ENCODE measurements at places on chromosomes 3 and 15.

DNA sequence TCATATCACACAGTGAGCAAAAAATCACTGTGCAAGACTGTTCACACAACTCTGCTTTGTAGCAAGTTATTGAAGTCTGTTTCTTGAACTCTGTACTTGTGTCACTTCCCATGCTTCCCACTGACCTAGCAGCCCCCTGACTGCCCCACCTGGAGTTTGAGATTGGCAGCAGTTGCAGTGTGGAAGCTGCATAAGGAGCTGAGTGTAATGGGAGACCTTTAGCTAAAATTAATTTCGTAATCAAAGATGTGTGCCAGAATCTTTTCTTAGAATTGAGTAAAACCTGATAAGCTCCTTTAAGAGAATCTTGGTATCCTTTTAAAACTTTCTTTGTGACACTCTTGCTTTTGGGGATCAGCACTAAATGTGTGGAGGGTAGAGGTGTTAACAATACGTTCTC lies 42.8 kb downstream of the NKIRAS1 start:
- DNase-seq, result no peak

- no peak for DNase-seq
These were observed 41.9 kb downstream of the NDUFB4 start for GRCh38 chr3:120637851-120638559.

- DNase-seq, result no peak
These were observed 63.7 kb upstream of the SMAD6 start for GRCh38 chr15:66638377-66638776.

GRCh38 chr3:196048922-196049598 lies 32.8 kb downstream of the TFRC start:
- no peak for DNase-seq

- no peak for DNase-seq
These were observed 14.4 kb upstream of the HTR3E start for GRCh38 chr3:184082465-184082864.

DNA sequence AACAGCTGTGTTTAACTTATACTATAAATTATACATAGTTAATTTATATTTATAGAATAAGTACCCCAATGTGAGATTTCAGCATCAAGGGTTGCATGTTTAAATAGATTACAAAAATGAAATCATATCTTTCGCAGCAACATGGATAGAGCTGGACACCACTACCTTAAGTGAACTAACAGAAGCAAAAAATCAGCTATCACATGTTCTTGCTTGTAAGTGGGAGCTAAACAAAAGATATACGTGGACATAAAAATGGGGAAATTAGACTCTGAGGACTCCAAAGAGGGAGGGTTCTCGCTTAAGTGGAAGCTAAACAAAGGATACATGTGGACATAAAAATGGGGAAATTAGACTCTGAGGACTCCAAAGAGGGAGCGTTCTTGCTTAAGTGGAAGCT lies 626.5 kb upstream of the DPPA4 start:
- DNase-seq, result no peak

- no peak for DNase-seq
These were observed 404.2 kb upstream of the IL12A start for GRCh38 chr3:159584421-159584820.

DNA sequence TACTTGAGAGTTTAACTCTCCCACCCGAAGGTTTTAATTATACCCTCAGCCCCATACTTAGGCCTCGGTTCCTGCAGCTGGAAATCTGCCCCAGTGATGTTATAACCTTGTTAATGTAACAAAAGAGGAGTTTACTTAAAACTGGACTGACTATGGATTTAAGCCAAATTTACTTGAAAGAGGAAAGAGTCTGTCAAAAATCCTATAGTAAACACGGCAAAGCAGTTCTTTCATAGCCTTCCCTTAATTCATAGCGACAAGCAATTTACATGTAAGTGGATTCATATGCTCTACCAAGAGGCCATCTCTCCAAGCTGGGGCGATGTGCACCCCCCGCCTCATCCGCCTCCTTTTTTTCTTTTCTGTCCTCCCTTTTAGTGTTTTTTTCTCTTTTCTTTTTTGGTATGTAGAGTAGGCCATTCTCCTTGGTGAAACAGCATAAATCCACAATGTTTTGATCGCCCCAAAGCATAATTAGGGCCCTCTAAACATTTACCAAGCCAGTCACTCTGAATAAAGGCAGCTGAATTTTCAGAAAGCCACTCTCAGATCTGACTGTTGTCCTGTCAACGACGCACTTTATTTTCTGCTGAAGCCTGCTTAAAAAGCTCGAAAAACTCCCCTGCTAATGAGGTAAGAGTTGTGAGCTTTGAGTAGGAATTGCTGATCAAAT lies 373.1 kb upstream of the WNT5A start:
- DNase-seq, result no peak

DNA sequence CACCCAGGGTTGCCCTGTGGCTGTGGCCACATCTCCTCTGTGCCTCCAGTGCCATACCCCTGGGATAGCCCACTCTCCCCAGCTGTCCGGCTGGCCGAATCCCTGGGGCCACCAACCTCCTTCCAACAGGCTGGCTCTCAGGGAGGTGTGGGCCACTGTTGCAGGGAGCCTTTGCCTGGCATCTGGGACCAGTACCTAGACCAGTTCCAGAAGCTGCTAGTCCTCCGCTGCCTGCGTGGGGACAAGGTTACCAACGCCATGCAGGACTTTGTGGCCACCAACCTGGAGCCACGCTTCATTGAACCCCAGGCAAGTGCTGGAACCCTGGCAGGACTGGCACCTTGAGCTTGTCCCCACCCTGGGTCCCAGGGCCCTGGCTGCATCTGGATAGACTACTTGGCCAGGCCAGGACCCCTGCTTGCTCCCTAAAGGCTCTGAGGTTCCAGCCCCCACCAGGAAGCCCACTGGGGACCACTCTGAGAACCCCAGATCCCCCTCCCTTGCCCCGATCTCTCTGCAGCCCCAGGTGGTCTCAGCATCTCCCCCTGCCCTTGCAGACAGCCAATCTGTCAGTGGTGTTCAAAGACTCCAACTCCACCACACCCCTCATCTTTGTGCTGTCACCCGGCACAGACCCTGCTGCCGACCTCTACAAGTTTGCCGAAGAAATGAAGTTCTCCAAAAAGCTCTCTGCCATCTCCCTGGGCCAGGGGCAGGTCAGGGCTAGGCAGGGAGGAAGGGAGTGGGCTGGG lies 50.0 kb downstream of the SEMA3G start:
- DNase-seq, result no peak

GRCh38 chr3:64975147-64975546 lies 287.3 kb upstream of the ADAMTS9 start:
- no peak for DNase-seq

DNA sequence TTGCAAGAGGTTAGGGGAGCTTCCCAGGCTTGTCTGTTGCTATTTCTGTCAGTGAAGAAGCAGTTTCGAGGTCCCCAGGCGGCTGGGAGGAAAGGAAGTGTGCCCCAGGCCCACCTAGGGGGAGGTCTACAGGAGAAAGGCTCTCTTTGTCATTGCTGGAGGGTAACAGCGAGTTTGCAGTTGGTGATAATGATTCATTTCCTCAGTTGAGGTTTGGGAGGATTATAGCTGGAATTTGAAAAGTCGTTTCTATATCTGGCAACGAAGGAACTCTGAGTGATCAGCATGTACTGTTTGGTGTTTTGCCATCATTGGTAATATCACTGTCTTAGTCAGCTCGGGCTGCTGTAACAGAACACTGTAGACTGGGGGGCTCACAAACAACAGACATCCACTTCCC lies 65.5 kb upstream of the UBE3A start:
- DNase-seq, result no peak

GRCh38 chr3:134038071-134038491 lies 8.4 kb upstream of the SLCO2A1 start:
- DNase-seq, result no peak
